Activated T-cell treated with anti-CD3 and anti-CD28 coated beads for 1 hour (primary cell): ENCODE measurements at places on chromosomes 3 and 15.

GRCh38 chr3:147493065-147493464 is 83.9 kb downstream of the ZIC1 start:
- DNase-seq: no peak

DNA sequence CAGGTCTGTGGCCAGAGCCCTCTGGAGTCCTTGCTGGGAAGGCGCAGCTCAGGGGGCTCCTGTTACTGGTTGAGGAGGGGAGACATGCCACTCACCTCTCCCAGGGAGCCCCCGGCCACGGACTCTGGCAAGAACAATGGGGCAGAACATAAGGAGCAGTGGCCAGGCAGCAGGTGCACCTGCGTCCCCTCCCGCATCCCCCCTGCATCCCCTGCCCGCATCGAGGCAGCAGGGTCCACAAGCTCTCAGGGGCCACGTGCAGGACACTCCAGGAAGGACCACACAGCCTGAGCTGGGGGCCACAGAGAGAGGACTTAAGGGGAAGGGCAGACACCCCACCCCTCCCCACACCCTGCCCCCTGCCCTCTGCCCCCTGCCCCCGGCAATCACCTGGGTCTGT is 73.0 kb downstream of the TFRC start:
- no peak for DNase-seq

DNA sequence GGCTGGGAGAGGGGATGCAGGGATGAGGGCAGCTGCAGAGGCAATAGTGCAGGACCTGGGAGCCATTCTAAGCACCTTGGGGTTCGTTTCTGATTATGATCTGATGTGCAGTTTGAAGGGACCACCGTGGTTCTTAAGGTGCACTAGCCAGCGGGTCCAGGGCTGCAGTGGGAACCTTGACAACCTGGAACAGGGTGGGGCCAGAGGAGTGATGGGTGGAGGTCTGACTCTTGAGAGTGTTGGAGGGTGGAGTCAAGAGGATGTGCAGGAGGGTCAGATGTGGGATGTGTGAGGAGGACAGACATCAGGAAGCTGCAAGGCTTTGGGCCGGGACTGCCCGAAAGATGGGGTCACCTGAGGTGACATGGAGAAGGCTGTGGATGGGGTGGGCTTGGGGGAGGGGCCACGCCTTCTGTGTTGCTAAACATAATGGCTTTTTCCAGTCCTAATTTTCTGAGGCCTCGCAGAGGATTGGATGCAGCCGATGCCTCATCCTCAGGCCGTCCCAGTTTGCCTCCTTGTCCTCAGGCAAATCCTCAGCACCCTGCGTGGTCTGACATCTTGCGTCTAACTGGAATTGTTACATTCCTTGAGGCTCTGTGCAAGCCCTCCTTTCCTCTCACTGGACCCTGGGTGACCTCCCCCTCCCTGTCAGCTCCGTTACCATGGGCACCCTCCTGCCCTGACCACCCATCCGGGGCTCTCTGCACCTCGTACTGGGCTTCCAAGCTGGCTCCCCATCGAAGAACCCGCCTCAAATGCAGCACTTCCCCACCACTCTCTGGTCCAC is 61.4 kb upstream of the TRPM1 start:
- DNase-seq: no peak

DNA sequence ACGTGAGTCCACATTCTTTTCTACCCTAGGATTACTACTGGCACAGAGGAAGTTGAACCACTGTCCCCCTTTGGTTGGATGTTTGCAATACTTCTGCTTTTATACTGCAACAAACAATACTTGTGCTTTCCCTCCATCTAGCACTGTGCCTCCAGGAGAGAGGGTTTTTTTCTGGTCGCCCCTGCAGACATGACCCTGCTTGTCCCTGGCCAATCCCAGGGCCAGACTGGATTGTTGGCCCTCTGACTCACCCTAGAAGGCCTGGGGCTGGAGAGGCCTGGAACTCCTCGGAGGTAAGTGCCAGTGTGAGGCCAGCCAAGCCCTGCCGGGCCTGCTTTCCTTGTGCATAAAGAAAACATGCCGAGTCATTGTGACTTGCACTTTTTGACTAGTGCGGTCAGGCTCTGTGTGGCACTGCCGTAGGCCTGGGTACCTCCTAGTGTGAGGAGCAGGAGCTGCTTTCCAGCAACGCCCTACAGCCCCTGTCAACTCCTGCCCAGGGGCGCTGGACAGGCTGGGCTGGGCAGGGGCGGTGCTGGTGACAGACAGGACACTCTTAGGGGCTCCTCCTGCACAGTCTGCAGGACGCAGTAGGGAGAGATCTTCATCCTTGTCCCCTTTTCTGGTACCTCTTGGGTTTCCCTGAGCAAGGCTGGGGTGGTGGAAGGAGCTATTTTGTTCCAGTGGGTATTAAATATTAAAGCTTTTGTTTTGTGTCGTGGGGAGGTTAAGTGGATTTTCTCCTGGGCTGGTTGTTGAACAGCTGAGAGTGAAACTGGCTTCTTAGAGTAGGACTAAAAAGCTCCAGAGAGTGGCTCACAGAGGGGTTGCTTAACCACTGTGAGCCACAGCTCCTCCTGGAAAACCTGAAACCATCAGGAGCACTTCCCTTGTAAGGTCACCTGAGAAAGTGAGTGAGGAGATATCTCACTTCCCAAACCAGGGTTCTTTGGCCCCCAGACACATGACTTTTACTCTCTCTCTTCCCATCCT is 14.4 kb upstream of the TKT start:
- no peak for DNase-seq

DNA sequence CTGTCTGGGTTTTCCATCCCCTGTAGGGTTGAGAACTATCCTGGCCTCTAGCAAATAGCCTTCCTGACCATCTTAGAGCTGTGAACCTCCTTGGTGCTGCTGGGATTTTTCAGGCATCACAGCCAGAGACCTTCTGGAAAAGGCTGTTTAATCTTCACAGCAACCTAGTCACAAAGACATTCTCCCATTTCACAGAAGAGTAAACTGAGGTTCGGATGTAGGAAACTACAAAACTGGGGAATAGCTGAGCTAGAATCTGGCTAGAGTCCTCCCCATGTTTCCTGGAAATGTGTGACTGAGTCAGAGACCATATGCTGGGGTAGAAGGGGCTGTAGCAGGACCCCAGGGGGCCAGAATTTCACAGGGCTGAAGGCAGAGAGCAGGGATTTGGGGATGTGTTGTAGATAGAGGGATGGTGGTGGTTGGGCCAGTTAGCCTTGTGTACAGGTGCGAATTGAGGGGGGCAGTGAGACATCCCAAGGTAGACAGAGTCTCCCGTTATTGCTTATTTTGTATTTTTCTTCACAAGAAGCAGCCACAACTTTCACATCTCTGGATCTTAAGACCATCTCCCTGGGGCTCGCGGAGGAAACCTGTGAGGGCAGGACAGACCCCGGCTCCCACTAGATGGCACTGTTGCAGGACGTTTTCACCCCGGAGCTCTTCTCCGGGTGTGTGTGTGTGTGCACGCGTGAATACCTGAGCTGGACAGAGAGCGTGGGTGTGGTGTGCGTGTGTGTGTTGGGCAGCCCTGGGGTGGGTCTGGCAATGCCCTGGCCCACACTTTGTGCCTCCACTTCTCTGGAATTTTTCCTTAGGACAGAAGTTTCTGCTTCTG is 66.9 kb upstream of the PRR23C start:
- peak; percentile 45 for DNase-seq
